ENCODE measurements at places on chromosomes 5 and 9.
A peak's percentile ranks its signal among the peaks of the same experiment; 100 is the strongest.

DNA sequence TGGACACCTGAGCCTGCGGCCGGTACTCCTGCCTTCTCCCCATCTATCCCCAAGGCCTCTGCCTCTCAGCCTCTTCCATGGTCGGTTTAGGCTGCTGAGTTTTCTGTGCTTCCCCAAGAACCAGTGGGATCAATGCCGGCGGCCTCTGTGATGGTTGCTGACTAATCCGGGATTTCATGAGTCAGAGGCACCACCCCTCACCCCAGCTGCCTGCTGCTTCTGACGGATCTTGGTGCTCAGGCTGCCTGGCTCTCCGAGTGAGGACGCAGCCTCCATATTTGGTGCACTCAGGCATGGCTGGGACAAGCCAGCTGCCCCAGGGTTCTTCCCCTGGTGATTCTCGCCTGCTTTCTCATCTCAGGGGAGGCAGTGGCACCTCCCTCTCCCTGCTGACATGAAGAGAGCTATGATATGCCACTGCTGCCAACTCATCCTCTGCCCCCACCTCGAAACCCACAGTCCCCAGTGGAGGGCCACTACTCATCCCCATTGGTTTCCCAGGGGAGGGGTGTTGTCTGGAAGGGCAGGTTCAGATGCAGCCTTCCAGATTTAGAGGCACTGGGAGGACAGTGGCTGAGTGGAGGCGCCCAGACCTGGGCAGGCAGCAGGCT, 3.3 kb upstream of the MAN1B1 start:
- DNase-seq, result no peak

GRCh38 chr5:114726131-114726530, 364.3 kb downstream of the KCNN2 start:
- no peak for DNase-seq

DNA sequence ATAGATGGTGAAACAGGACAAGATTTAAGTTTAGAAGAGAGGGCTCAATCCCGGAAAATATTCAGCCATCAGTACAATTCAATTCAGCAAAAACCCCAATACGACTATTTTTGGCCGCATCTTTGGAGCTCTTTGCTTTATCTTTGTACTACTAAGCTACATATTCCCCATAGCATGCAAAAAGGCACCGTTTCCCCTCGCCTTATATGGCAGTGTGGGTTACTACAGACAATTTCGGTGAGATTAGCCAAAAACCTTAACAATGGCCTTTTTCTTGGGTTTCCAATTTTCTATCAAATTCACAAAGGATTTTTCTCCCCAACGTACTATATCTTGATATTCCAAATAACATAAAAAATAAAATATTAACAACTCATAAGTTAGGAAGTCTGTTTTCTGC, 382.6 kb downstream of the BNC2 start:
- no peak for DNase-seq

DNA sequence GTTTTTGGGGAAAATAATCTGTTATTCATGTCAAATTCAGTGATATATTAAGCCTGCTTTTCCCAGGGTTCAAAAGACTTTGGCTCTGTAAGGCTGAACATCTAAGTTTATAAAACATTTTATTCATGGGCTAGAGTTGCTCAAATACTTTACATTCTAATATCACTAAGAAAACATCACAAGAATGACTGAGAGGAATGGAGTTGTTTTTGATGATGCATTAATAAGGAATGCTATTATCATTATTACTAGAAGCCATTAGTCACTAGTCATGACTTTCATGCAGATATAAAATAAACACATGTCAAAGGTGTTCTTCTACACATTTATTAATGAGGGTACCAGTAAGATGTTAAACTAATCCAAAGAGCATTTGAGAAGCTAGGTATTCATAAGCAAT, 185.5 kb upstream of the KCNN2 start:
- DNase-seq, result no peak

GRCh38 chr9:95991326-95991725, 115.8 kb downstream of the ERCC6L2 start:
- DNase-seq, result no peak

DNA sequence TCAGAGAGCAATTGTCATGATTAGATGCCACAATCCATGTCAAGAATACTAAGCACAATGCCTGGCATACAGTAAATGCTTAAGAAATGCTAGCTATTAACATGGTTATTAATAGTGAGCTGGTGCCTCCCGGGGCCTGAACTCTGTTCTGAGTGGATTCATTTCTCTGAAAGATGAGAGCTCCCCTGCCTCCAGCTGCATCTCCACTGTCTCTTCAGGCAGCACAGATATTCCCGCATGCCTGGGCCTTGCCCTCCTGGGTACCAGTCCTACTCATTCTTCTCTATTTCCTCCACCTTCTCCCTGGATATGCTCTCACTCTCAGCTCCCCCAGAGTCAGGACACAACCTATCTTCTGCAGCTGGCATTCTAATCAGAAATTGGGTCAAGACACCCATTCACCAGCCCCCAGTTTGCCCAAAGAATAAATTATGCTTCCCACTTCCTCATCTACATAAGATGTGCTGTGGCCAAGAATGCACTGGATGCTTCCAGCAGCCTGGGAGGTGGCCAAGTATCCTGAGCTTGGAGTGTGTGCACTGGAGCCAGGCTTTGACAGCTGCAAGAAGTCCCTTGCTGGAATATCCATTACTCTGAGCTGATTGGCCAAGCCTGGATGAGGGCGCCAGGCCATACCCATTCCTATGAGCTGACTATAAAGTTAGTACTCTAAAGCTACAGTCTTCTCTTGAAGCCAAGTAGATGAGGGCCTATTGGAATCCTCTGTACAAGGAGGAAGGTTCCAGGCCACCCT, 669.0 kb downstream of the ACTL7B start:
- no peak for DNase-seq

- DNase-seq, result no peak
Measured at GRCh38 chr9:33340186-33340585, 49.9 kb downstream of the NFX1 start.

DNA sequence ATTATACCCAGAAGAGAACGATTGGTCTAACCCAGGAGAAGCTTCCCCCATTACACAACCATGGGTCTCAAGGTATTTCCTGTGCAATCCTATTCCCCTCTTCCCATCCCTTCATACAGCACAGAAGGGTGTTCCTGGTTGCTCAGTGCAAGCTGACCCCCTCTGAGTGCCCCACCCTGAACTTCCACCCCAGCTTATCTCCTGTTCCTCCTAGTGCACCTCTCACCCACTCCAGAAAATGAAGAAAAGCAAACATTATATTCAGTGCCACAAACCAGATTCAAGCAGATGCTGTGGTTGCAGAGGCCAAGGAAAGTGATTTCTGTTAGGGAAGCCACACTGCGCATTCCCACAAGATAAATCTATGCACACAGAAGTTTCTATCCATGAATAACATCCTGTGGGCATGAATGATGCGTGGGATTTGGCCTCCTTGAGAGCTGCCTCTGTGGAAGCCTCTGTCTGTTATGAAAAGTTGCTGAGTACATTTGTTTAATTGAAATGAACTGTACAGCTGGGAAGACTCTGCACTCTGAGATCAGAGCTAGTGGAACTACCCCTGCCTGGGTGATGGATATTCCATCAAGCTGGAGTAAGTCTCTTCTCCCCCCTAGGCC, 2.2 kb upstream of the OR2S2 start:
- no peak for DNase-seq

DNA sequence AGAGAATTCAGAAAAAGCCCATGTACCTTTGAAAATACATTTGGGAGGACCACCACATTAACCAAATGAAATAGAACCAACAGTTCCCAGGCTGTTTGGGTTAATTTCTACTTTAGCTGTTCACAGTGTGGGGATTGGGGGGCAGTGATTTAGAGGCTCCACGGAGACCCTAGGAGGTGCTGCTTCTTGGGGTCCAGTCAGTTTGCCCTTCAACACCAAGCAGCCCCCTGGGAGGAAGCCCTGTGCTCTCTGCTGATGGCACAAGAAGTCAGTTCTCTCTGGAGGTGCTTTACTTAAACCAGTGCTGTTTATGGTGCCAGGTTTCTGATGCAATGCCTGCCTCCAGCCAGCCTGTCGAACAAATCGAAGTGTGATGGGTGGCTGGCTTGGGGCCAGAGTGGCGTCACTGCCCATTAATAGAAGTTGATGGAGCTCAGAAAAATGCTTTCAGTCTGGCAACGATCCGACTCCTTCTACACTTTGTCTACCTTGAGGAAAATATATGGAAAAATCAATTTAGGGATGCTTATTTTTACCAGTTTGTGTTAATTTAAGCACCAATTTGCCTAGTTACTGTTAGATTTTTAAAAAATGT, 134.0 kb downstream of the SNX18 start:
- DNase-seq, result no peak

DNA sequence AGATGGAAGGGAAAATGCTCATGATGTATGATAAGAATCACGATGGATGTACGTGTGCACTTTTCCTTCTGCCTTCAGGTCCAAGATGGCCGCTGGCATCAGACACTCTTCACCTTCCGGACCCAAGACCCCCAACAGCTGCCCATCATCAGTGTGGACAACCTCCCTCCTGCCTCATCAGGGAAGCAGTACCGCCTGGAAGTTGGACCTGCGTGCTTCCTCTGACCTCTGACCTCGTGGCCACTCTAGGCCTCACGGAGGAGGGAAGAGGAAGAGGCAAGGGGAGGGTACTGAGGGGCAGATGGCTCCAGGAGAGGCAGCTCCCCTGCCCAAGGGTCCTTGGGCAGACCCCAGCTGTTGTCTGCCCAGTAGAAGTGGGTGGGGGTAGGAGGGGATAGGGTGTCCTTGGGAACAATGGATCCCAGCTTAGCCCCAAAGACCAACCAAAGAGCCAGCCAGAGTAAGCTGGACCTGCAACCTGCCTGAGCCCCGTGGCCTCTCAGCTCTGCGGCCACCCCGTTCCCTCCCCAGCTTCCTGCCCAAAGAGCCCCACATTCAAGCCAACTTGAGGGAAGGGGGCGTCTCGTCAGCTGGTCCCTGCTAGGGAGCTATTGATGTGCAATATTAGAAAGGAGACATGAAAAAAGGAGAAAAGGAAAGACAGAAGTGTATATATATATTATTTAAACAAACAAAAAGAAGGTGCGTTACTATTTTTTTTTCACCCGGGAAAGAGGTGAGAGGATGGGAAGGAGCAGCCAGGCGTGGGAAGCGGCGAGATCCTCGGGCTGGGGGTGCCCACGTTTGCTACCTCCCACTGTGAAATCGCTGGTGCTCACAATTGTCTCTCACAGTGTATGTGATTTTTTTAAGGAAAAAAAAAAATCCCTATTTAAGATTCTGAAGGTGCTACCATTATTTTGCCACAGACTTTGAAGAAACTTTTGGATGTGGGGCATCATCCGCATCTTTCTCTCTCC, 12.1 kb upstream of the ORM1 start:
- DNase-seq, result no peak

GRCh38 chr5:14534773-14535172, 46.8 kb upstream of the OTULINL start:
- no peak for DNase-seq

GRCh38 chr5:73544429-73545402, 20.7 kb downstream of the ANKRA2 start:
- peak; percentile 56 for DNase-seq

DNA sequence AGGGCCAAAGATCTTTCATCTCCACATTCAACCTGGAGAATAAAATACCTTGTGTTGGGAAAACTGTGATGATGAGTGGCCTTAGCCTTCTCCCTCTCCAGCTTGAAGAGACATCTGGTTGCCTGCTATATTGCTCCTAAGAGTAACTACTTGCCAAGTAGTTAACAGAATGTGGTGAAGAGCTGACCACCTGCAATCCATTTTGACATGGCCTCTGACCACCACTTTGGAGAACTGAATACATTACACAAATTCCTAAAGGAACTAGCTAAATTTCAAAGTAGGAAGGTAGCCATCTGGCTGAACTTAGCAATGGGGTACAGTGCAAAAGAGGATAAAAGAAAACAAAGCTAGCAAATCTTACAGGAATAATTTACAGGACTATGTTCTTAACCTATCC, 7.2 kb downstream of the TBCA start:
- no peak for DNase-seq

GRCh38 chr9:137173796-137174664, 2.2 kb upstream of the TMEM210 start:
- DNase-seq, result no peak

GRCh38 chr9:75995066-75995465, 104.6 kb downstream of the PCSK5 start:
- no peak for DNase-seq

- no peak for DNase-seq
Measured at GRCh38 chr5:172385707-172386106, 68.6 kb downstream of the SH3PXD2B start.

- DNase-seq, result no peak
Measured at GRCh38 chr5:17216974-17217492, 398 bp upstream of the BASP1 start.

- no peak for DNase-seq
Measured at GRCh38 chr5:160324886-160325285, 12.5 kb upstream of the CCNJL start.

GRCh38 chr5:112142769-112143270, 276.3 kb downstream of the EPB41L4A start:
- DNase-seq, result no peak

GRCh38 chr5:148428848-148429247, 45.1 kb downstream of the FBXO38 start:
- no peak for DNase-seq

DNA sequence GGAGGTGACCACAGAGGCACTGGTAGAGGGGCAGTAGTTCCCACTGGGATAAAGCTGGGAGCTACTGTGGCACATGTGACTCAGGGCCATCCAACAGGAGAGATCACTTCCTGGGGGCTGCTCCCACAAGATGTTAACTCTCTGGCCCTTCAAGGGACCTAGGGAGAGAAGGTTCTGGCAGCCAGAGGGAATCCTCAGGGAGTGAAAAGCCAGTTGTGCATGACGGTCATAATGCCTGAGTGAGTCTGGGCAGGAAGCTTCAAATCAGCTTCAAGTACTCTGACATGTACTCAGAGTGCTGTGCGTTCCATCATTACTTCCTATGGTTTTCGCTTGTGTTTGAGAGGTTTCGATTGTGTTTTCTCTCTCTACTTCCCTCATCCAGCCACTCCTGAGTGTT, 388.5 kb downstream of the GABRG2 start:
- no peak for DNase-seq

GRCh38 chr5:35859101-35859661, 2.5 kb downstream of the IL7R start:
- DNase-seq, result no peak

- no peak for DNase-seq
Measured at GRCh38 chr5:180213256-180213600, 4.2 kb upstream of the RASGEF1C start.

All from NCI-H187 (cell line).